ENCODE measurements at places on chromosomes 3 and 15. TPM values are rescaled to one million over a fixed set of nuclear protein-coding genes. Genes with fewer than 3 reads are reported as not detected.

The KCNAB1 gene
- not detected for total RNA-seq

The CLDN18 gene
- total RNA-seq, result not detected

The CYP1A2 gene
- total RNA-seq, result not detected

The FGF12 gene
- total RNA-seq, result 1.6 TPM

The CHL1 gene
- total RNA-seq, result 0.17 TPM

The CHCHD4 gene
- total RNA-seq, result 16.5 TPM

The CLDN1 gene
- total RNA-seq, result 169 TPM

The MNS1 gene
- 3.1 TPM for total RNA-seq

GRCh38 chr15:73298522-73299245, 70.1 kb downstream of the HCN4 start:
- no peak for DNase-seq

- DNase-seq, result no peak
Observed at GRCh38 chr3:159488602-159489001, 500.0 kb upstream of the IL12A start.

DNA sequence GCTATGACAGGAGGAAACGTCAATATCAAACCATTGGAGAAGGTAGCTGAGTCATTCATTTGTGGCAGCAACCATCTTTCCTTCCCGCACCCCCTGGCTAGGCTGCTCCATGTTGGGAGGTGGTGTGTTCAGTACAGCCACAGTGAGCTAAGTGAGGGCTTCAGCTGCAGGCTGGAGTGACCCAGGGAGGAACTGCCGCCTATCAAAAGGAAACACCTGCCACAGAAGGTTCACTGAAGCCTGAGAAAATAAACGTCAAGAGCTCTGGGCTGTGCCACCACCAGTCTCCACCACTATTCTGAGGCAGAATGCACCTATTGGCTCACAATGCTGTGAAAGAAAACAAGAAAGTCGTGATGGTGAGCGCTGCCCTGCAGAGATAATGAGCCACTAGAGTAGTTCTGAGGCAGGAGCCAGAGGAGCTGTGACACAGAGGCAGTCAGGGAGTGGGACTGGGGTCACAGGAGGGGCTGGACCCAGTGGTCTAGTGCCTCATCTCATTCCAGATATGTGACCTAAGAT, 34.8 kb upstream of the CD47 start:
- DNase-seq, result no peak

DNA sequence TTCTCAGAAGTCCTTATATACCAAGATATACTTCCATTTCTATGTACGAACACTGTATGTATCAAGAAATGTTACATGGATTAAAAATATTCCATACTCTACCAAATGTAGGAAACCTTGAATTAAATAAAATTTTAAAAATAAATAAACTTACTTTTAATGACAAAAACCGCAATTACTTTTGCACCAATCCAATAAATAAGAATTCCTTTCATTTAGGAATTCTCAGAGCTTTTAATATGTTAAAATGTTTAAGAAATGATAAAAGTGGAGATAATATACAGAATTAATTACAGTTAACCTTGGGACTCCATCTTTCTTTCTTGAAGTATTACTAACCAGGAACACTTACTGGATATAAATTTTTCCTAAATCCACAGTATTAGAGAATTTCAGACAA, 272.7 kb downstream of the CNTN6 start:
- no peak for DNase-seq

- no peak for DNase-seq
Observed at GRCh38 chr15:101248274-101248673, 3.6 kb downstream of the CHSY1 start.

DNA sequence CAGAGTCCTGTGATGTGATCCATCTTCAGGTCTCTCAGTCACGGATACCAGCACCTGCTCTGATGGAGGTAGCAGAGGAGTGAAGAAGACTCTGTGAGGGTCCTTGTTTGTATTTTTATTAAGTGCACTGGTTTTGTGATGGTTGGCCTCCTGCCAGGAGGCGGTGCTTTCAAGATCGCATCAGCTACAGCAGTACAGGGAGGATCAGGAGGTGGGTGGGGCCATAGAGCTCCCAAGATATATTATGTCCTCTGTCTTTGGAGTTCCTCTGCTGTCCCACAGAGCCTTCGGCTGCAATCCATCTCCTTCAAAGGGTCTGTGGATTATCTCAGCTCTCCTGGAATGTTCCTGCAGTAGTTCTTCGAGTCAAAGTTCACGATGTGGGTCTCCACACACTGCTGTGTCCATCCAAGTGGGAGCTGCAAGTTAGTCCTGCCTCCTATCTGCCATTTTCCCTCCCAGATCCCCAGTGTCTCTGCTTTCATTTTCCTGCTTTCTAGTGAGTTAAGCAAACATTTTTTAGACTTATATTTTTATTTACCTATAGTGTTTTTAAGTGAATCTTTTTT, 54.7 kb downstream of the TM2D3 start:
- DNase-seq, result no peak

DNA sequence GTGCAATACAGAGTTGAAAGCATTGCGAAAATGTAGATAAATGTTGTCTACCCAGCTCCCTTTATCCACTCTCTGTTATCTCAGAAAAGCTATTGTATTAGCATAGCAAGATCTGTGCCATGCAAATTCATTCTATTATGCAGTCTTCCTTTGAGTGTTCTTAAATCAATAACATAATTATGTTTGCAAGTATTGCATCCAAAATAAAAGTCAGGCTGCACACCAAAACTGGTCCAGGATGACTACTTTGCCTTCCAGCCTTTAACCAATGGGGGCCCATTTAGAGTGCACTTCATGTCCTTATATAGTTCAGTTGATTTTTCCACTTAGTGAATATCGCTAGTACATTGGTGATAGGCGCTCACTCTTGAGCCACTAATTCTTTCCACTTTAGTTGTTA, 107.4 kb upstream of the MLF1 start:
- no peak for DNase-seq

DNA sequence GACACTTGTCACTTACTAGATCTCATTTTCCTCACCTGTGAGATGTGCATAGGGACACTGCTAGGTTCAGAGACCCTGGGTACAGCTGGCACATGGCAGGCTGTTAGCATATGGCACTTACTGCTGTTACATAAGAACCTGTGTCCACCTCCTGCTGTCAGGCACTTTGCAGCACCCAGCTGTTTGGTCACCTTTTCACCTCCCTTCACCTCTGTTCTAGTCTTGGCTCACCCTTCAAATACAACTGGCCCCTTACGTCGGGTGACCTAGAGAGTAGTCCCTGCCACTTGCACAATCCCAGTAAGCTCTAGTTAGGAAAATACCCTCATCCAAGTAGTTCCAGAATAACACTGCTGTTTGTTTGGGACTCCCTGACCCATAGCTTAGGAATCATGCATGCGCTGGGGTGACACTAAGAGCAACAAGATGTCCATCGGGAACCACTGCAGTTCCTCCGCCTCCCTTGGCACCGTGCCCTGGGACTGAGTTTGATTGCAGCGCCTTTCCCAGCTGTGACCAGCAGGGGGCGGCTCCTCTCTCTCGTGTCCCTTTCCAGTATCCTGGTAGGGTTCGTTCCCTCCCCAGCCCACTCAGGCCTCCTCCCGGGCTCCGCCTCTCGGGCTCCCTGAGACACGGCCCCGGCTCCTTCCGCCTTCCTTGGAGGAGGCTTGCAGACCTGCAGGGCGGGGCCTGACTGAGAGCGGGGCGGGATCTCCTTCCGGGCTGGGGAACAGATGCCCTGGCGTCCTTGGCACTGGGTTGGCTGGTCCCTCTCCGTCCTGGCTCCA, 78.6 kb downstream of the ABHD5 start:
- peak; percentile 68 for DNase-seq

- DNase-seq, result no peak
Observed at GRCh38 chr3:119731560-119732343, 28.9 kb downstream of the CFAP91 start.

- DNase-seq, result no peak
Observed at GRCh38 chr3:115666920-115667737, 43.8 kb downstream of the GAP43 start.

Measured in epithelial cell of proximal tubule (primary cell).